ENCODE measurements at places on chromosomes 1 and 21. TPM values are rescaled to one million over a fixed set of nuclear protein-coding genes. Genes with fewer than 3 reads are reported as not detected.

The REN gene
- total RNA-seq: 0.54 TPM

- DNase-seq: no peak
Observed at GRCh38 chr1:151124763-151125403, 21.5 kb downstream of the SEMA6C start.

DNA sequence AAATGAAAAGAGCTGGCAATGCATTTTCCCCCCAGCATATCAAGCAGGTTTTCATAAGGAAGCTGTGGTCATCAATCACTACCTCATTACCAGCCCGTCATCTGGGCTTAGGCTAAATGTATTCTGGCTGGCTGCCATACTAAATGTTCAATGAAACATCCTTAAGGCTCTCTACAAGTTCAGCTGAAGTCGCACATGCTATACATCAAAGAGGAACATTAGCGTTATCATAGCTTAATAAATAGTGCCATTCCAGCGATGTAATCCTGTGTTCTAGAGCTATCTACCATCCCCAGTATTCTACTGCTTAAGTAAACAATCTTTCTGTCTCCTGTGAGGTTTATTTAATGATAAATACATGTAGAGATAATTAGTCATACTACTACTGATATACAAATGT lies 288.8 kb downstream of the DPYD start:
- DNase-seq: peak; percentile 60

DNA sequence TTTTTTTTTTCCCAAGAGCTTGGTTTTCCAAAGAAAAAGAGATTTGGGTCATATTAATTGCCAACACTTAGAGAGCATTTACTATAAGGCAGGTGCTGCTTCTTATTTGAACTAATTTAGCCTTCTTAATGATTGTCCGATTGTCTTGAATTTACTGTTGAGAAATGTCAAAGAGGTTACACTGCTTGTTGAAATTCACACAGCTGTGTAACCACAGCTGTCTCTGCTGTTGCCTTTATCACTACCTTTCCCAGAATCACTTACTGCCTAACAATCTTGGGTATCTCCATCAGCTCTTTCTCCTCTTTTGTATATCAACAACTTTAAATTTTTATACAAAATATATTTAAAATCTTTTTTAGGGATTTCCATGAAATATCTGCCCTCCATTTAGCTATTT lies 115.6 kb downstream of the UCHL5 start:
- no peak for DNase-seq

GRCh38 chr1:111649648-111650047 lies 30.1 kb downstream of the RAP1A start:
- no peak for DNase-seq

The MAP3K21 gene
- total RNA-seq: 0.18 TPM

The MAP10 gene
- 1.1 TPM for total RNA-seq

The CCDC185 gene
- not detected for total RNA-seq

The FBLIM1 gene
- 43.6 TPM for total RNA-seq

GRCh38 chr1:41447995-41448770 lies 36.3 kb downstream of the EDN2 start:
- no peak for DNase-seq

DNA sequence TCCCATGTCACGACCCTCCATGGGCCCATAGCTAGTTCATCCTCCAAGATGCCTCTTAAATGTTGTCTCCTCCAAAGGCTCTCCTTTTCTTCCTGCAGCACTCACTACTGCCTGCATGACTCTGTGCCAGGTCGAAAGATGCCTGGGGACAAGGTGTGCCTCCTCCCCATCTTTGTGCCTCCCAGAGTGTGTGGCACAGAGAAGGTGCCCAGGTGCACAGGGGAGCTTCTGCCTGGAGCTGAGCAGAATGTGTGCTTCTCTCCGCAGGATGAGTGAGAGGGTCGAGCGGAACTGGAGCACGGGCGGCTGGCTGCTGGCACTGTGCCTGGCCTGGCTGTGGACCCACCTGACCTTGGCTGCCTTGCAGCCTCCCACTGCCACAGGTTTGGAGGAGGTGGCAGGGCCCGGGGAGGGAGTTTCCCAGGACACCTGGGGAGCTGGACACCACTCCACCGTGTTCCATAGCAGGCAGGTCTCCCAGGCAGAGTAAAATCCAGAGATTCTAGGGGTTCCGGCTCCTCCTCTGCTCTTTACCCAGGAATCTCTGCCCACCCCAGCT lies 6.9 kb upstream of the PPM1J start:
- DNase-seq: no peak

GRCh38 chr1:178262120-178262500 lies 168.2 kb downstream of the RASAL2 start:
- peak; percentile 92 for DNase-seq

GRCh38 chr1:19436716-19437476 lies 48.4 kb downstream of the CAPZB start:
- DNase-seq: no peak

DNA sequence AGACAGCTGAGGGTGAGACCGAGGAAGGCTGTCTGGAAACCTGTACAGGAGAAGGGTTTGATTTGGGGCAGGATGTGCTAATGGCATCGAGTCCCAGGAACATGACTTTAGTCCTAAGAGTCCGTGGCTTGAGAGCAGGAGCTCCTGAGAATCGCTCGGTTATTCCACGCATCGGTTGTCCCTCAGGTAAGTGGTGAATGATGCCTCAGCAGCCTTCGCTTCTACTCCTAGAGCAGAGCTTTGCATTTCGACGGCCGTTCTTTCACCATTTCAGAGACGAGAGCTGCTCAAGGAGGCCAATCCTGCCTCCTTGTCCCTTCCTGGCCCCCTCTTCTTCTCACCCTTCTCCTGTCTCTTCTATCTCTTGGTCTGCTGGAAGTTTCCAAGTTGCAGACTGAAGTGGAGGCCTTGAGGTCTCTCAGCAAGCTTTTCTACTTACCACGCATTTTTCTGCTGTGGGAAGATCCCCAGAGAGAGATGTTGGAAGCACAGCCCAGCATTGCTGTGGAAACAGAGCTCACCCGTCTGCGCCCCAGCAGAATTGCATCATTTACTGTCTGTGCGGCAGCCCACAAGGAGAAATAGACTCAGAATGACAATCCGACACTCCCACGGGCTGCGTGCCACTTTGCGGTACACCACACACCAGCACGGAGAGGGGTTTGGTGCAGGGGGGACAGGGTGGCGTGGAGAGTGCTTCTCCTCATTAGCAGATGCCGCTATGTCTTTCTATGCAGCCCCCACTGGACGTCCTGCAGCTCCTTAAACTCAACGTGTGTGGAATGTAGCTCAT lies 270.7 kb upstream of the C1orf174 start:
- no peak for DNase-seq

DNA sequence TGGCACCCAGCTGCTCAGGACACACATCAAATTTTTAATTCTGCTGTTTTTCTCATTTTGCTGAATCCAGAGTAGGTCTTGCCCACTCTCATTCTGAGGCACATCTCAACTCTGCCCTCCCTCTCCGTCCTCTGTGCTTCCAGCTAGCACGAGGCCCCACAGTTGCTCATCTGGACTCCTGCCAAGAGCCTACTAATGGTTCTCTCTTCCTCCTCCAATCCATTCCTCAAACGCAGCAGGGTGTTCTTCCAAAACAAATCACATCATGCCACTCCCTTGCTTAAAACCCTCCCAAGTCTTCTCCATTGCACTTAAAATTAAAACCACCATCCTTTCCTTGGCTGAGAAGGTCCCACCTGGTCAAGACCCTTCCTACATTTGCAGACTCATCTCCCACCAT lies 49.8 kb upstream of the SCAF4 start:
- peak; percentile 53 for DNase-seq

GRCh38 chr1:215056584-215056983 lies 26.0 kb upstream of the KCNK2 start:
- DNase-seq: peak; percentile 82

DNA sequence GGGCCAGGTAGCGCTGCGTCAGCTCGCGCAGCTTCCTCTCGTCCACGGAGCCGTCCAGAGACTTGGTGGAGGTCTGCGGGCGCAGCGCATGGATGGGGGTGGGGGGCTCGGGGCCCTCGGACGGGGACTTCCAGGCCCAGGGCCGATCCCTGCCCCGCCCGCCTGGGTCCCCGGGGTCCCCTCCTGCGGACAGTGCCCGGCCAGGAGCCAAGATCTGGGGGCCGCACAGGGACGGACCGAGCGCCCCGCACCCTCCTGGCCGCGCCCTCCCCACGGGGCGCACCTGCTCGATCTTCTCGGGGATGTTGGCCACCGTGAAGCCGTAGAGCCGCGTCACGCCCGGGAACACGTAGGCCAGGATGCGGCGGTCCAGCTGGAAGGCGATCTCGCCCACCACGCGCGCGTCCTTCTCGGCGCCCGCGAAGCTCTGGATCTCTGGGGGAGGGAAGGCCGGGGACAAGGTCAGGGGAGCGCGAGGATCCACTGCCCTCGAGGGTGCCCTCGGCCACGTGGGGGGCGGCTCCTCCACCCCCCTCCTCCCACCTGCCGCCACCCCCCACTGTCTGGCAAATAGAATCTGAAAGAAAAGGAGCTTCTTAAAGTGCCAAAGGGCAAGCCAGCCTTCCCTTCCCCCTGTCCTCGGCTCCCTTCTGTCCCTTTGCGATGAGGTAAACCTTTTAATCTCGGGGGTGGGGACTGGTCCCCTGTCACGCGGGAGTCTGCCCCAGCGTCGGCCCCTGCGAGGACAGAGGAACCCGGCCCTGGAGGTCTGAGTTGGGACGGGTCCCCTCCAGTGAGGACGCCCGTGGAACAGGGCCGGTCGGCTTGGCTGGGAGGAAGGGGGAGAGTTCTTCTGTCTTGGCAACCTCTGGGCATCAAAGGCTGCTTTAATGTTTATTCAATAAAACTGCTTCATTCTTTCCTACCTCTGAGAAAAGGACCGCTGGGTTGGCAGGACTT lies 6.5 kb upstream of the FTCD start:
- DNase-seq: no peak

The GRIK3 gene
- total RNA-seq: not detected

The CENPF gene
- 51.8 TPM for total RNA-seq

DNA sequence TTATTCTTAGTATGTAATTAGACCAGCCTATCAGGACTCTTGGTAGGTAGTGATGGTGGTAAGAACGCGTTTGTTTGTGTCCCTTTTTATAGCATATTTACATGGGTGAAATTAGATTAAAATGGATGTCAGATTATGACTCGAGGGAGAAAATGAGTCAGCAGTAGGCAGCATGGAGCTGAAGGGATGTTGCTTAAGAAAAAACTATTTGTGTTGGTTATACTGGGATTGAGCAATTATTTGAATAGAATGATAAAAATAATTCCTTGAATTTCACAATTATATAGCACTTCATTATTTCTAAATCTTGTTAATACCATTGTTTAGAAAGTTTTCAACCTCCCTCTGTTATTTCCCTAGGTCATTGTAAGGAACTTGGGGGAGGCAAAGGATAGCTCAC lies 348.8 kb downstream of the RYR2 start:
- no peak for DNase-seq

DNA sequence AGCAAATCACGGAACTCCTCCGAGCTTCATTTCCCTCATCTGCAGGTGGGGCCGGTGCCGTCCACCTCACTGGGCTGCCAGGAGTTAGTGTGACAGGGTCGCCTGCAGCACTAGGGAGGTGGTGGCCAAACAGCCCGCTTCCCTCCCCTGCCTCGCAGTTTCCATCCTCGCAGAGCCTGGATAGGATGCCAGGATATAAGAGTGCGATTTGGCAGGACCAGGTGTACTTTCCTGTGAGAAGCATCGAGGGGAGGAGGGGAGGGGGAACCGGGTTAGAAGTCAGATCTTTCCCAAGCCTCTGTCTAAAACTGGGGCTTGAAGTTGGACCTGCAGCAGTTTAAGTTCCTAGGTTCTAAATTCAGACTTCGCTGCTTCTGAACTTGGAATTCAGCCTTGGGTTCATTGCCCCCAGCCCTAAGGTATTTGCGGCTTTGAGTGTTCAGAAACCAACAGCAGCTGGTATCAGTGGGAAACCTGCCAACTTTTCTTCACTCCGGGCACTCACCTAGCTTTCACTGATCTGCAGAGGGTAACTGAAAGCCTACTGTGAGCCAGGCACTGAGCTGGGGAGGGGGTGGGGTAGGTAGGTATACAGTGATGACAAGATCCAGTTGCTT lies 1.7 kb upstream of the JUN start:
- peak; percentile 39 for DNase-seq

DNA sequence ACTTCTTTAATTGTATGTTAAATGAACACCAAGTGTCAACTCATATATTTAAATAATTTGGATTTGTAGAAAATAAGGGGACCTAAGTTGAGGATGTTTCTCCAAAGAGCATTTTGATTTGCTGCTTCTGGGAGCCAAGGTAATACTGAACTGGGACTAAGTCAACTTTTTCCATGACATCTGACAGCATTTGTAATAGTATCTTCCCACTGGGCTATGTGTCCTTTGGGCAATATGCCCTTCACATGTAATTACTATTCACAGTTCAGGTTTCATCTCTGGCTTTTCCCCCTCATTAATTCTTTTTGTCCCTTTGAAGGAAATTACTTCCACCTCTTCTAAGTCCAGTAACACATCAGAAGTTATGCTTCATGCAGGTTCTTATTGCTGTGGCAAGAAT lies 36.7 kb upstream of the HP1BP3 start:
- DNase-seq: no peak

DNA sequence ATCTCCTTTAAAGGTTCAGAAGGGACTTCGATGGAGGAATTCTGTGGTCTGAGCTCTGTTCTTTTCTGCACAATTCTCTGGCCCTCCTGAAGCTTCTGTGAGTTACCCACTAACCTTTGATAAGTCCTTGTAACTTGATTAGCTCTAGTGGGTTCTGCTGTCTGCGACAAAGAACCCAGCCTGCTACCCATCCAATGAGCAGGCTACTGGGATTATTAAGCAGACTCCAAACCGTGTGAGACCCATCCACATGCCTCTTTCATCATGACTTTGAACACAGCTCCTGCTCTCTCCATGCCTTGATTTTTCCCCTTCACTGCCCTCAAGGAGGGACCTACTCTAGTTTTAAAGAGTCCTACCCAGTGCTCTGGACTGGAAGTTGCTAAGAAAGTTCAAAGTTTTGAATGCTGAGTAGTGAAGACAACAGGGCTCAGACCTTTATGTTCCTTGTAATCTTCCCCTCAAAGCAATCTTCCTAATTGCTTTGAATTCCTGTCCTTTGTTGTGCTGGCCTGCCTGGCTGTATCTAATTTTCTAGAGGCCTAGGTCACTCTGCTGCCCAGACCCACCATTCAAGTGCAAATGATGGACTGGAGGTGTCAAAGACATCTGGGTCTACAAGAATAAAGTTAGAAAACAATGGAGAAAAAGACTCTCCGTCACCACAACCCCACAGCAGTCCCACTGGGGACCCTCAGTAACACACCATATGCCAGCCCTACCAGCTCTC lies 146.9 kb downstream of the RHOU start:
- DNase-seq: no peak

DNA sequence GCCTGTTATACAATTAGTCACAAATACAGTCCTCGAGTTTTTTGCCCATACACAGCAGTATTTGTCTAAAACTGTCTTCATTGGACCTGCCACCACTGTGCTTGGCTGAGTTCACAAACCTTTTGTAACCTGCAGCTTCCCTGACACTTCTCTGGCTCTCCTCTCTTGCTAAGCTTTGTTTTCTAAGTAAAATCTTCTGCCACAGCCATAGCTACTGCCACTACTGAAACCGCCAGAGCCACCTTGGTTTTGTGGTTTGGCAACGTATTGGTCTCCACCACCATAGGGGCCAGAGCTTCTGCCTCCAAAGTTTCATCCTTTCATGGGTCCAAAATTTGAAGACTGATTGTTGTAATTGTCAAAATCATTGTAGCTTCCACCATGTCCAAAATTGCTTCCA lies 668.2 kb upstream of the BRINP3 start:
- no peak for DNase-seq

The PODN gene
- 0.56 TPM for total RNA-seq

The HCRTR1 gene
- not detected for total RNA-seq

The CBR1 gene
- total RNA-seq: 222 TPM

- peak; percentile 59 for DNase-seq
Observed at GRCh38 chr1:89724369-89725010, 91.6 kb downstream of the LRRC8C start.

Data from IMR-90 (cell line).